ENCODE measurements at places on chromosomes 3 and 15.

DNA sequence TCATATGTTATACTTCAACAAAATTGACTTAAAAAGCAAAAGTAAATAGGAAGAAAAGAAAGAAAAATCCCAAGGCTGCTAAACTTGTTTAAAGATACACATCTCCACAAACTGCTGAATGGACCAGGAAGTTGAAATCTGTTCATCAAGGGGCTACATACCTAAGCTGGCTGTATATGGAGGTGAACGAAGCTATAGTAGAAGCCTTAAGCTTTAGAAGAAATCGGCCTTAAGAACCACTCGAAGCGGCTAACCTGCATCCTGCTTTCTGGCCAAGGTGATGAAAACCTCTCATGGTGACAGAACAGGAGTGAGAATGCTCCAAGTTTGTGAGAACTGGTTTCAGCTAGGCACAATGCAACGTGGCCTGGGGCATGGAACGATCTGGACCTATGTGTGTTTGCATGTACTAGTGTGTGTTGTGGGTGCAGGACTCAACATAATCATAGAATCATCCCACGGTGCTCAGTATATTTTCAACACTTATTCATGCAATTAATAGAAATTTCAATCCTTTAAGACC, 31.3 kb upstream of the SPTBN5 start:
- DNase-seq = no peak

DNA sequence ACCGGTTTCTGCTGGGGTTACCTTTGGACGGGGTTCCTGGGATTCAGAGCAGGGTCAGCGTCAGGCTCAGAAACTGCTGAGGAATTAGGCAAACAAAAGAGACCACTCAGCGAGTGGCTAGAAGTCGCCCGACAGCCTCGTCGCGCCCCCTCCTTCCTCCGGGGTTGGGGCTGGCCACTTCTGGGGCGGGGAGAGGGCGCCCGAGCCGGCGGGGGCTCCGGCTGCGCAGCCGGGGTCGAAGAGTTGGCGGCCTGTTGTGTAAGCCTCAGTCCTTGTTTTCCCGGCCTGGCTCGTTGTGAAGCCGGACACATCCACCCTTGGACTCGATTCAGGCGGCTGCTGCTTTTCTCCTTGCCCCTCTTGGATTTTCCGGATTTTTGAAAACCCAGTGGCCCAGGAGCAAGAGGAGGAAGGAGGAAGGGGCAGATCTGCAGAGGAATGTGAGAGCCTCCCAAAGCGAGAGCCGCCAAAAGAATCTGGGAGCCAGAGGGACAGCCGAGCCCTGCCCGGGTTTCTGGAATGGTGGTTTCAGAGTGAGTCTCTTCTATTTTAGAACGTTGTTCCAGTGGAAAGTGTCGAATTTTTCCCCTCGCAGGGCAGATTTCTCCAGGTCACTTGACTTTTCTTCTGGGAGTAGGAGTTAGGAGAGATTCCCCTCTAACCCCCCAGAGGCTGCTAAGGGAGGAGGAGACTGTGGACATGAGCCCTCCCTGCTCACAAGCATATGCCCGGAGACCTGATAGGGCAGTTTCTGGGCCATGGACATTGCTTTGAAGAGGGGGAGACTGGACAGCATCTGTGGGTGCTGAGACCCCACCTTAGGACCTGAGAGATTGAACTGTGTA, 666 bp downstream of the SNX33 start:
- peak; percentile 57 for DNase-seq

- DNase-seq = peak; percentile 5
Measured at GRCh38 chr3:65751123-65751700, 287.5 kb downstream of the MAGI1 start.

- no peak for DNase-seq
Measured at GRCh38 chr15:59321000-59321689, 51.5 kb downstream of the MYO1E start.

DNA sequence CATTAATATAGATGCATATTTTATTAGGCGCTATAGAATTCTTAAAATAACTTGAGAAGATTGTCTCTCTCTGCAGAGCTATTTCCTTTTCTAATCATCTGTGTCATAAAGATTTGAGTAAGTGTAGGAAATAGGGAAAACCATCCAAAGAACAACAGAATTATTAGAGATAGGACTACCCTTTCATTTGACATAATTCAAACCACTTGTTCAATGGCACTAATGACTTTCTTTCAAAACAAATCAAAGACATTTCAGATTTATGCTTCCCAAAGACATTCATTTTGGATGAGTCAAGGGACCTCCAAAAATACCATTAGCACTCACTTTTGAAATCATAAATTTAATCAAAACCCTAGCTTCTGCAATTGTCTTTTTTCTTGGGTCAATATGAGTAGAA, 29.5 kb downstream of the PRICKLE2 start:
- DNase-seq = no peak

GRCh38 chr3:186311441-186311840, 50.6 kb downstream of the DGKG start:
- DNase-seq = no peak

DNA sequence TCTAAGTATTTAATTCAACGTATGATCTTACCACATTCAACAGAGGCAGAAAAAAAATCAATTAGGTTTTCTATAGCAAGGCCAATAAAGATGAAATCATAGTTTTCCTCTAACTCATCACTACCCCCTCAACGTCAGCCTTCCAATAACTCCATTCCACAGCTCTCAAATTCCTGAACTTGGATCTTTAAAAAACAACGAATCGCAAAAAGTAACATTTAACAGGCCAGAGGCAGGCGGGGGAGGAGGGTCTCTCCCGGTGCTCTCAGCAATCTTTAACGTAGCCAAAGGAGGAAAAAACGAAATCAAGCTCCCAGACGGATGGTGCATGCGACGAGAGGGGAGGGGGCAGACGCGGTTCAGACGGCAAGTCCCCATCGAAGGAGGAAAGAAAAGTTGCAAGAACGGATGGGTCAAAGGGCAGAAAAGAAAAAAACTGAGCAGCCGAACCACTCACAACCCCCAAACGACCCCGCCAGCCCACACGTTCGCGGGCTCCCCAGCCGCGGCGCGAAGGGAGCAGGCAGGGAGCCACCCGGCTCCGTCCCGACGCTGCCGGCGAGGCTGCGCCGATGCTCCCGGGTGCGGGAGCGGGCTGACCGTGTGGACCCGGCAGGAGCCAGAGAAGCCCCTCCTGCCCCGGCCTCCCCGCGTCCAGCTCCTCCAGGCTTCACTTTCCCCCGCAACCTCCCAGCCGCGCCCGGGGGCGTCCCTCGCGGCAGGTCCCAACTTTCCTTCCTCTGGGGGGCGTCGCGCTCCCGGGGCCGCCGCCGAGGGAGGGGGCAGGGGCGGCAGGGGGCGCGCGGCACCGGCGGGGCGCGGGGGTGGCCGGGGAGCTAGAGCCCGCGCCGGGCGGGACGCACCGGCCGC, 703 bp downstream of the PEAK1 start:
- DNase-seq = peak; percentile 69

GRCh38 chr15:41779662-41780157, 5.4 kb downstream of the MAPKBP1 start:
- DNase-seq = no peak

- DNase-seq = peak; percentile 71
Measured at GRCh38 chr3:49339941-49340800, at the start of gene USP4. USP4 (minus strand) TSS chr3:49340053; CDS start chr3:49340024, 29 bp downstream.

GRCh38 chr15:70088455-70088854, 9.3 kb downstream of the TLE3 start:
- DNase-seq = no peak

- no peak for DNase-seq
Measured at GRCh38 chr3:194080913-194081800, 54.8 kb upstream of the HES1 start.

GRCh38 chr3:89586256-89586655, 478.8 kb downstream of the EPHA3 start:
- no peak for DNase-seq

DNA sequence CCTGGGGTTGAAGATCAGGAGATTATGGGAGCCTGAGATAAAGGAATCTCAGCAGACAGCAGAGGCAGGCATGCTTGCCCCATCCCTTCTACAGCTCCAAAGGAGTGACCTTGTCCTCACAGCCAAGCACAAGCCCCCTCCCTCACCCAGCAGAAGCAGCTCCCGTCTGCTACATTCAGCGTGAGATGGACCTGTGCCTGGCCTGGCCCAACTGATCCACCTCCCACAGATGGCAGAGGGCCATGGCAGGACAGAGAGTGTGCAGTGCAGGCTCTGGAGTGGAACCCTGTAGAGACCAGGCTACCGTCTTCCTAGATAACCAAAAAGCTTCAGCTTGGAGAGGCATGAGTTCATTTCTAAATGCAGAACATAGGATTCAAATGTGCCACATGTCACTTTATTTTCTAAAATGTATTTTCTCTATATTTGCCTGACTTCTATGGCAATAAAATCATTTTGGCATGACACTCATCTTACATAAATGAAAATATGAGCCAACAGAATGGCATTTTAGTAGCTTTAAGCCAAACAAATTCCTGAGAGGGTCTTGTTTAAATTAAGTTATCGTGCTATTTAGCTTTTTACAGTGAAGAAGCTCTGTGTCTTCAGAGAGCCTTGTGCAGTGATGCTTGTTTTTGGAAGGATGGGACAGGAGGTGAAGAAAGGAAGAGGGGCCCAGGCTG, 43.7 kb downstream of the SLC12A8 start:
- DNase-seq = no peak

DNA sequence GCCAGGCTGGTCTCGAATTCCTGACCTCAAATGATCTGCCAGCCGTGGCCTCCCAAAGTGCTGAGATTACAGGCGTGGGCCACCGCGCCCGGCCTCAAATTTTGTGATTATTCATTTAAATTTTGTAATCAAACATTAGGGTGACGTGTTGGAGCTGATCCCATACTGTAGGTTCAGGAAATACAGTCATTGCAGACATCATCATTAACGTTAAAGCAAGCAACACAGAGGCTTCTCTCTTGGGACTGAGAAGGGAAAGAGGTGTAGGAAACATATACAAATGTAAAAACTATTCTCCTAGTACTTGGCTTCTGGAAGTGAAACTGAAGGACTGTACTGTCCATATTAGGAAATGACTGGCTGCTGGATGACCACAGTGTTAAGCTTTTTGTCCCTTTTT, 11.1 kb upstream of the ARID3B start:
- no peak for DNase-seq

DNA sequence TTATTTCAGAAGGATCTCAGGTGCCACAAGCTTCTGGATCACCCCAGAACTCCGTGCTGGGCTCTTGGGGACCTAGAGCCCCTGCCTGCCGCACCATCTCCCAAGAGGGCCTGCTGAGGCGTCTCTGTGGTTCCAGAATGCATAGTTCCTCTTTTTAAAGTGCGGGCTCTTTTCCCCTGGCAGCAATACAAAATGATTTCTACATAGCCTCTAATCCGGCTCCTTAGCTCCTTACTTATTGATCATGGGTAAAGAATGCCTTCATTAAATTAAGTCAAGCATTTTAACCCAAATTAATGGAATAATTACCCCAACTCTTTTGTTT, 121.9 kb downstream of the ATP10A start:
- DNase-seq = no peak

DNA sequence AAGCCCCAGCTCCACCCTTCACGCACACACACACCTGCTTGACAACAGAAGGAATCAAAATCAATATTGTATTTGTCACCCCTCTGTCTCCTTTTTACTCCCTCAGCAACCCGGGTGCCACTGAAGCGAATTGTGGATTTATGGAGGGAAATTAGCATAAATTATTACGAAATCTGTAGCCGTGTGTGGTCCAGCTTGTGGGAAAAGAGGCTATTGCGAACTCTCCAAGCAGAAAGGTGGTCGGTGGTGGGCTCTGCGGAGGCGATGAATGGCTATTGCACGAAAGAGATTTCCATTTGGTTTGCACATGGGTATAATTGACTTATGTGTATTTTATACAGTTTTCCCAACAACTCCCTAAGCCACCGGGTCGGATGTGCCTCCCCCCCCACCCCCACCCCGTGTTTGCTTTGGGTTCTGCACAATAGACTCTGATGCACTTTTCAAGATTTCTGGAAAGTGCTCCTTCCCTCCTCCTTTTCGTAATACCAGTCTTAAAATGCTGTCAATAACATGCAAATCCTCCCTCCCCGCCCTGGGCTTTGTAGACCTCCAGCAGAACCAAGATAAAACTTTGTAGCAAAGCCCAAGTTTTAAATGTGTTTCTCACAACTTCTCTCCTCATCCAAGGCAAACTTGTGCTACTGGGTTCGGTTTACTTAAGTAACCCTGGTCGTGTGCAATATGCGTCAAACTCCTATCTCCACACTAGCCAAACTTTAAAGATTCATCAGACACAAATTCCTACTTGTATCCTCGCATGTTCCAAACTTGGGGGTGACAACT, 3.1 kb upstream of the FOXB1 start:
- no peak for DNase-seq

GRCh38 chr3:191268737-191269136, 60.5 kb upstream of the CCDC50 start:
- DNase-seq = no peak

GRCh38 chr3:59299561-59299960, 249.7 kb upstream of the CFAP20DC start:
- no peak for DNase-seq

DNA sequence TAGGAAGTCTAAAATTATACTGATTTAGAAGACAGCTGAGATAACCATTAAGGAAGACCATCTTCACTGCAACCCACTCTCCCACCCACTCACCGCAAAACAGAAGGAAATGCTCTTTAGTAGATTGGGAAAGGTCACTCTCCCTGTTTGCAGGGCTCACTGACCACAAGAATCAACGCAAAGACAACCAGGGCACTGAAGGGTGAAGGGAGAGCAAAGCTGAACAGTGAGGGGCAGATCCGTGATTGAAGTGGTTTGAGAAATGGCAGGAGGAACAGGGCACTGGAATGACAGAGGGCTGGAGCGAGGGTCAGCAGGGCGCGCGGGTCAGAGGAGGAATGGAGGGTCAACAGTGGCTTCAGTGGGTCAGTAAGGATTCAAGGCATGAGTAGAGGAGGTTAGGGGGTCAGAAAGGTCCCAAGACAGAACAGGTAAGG, 520 bp downstream of the MESD start:
- no peak for DNase-seq

DNA sequence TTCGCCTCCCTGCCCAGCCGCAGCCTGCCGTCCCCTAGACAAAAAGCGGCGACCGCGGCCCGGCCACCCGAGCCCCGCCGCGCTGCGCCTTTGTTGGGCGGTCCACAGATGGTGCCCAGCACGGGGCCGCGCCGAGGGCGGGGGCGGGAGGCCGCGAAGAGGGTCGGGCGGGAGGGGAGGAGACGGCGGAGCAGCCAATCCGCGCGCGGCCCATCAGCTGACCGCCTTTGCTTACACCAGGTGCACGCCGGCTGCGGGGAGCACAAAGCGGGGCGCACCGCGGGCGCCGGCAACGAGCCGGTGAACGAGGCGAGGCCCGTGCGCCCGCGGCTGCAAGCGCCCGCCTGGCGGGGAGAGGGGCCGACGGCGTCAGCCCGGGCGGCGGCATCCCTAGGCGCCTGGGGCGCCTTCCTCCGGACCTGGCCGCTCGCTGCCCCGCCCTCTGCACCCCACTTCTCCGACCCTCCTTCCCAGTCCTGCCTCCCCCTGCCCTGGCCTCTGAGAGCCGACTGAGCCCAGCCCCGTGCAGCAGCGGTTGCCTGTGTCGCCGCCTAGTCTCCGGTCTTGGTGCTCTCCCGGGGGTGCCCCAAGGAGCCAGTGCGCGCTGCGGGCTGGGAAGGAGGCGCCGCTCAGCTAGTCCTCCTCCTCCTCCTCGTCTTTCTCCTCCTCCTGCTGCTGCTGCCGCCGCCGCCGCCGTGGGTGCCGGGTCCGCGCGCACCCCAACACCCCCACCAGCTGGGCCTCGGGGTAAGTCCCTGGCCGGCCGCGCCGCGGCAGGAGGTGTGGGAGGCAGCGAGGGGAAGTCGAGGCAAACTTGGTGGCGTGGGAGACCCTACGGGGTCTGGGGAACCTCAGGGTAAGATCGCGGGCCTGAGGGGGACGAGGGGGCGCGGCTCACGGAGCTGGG, at the start of gene LRRN1:
TSS of gene LRRN1 (plus strand) at position 259 of the 907 bp plus-strand sequence. CDS start 45,211 bp downstream, outside the sequence.
- peak; percentile 68 for DNase-seq

GRCh38 chr3:52364322-52365035, 48.4 kb downstream of the DNAH1 start:
- DNase-seq = no peak
